ENCODE measurements at places on chromosomes 5 and 9. TPM values are rescaled to one million over a fixed set of nuclear protein-coding genes. Genes with fewer than 3 reads are reported as not detected.

The TNFAIP8 gene
- 67.3 TPM for polyA plus RNA-seq

The AP3S1 gene
- 47.9 TPM for polyA plus RNA-seq

The PLK2 gene
- polyA plus RNA-seq: 32.2 TPM

- DNase-seq: peak; percentile 63
- H3K27ac ChIP-seq: peak overlapping the region; percentile 66
- H3K27me3 ChIP-seq: no peaks in the 10 kb centered on the region
- peaks cover 76% of the 10 kb centered on the region for H3K4me1 ChIP-seq
- no peaks in the 10 kb centered on the region for H3K36me3 ChIP-seq
- H3K4me3 ChIP-seq: no peak overlapping the region
These were observed 13.6 kb downstream of the UBE2D2 start for GRCh38 chr5:139574641-139575312.

GRCh38 chr5:66652818-66653217 lies 56.6 kb downstream of the MAST4 start:
- no peak overlapping the region for H3K4me3 ChIP-seq
- H3K27me3 ChIP-seq: no peaks in the 10 kb centered on the region
- H3K36me3 ChIP-seq: no peaks in the 10 kb centered on the region
- H3K4me1 ChIP-seq: no peaks in the 10 kb centered on the region
- no peak overlapping the region for H3K27ac ChIP-seq

- H3K27ac ChIP-seq: no peak overlapping the region
- DNase-seq: no peak
- no peaks in the 10 kb centered on the region for H3K4me1 ChIP-seq
- no peaks in the 10 kb centered on the region for H3K36me3 ChIP-seq
- no peaks in the 10 kb centered on the region for H3K27me3 ChIP-seq
These were observed 9.8 kb downstream of the KIF12 start for GRCh38 chr9:114089206-114089840.

DNA sequence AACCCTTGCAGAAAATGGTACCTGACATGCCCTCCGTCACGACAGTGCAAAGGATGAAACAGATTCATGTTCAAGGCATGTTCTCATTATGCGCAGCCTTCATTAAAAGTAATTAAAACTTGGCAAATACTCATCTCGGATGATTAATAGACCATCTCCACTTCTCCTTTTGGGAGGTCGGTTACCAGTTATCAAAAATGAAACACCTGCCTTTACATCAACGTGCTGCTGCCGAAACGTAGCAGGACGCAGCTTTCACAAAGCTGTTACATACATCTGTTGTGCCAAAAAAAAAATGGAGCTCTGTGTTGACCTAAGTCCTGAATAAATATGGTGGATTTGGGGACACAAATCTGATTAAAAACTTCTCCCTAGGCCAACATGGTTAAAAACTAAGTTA lies 75.7 kb downstream of the PTCH1 start:
- H3K27ac ChIP-seq: no peak overlapping the region
- no peak overlapping the region for H3K4me3 ChIP-seq

DNA sequence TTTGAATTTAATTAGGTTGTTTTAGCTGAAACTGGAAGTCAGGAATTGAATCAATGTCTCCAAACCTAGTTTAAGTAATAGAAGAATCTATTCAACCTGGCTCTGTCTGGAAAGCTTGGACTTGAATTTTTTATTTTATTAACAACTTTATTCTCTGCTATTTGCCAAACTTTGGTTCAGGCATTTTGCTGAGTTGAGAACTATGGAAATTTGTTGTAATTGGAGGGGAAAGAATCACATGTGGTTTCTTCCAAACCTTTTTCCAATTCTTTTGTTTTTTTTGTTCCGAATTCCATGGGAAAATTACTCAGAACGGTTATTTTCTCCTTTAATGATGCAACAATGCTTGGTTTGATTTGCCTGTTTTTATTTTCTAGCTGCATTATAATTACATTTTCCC lies 98.2 kb upstream of the RPS23 start:
- no peaks in the 10 kb centered on the region for H3K36me3 ChIP-seq
- no peak overlapping the region for H3K27ac ChIP-seq
- no peak overlapping the region for H3K4me3 ChIP-seq
- no peaks in the 10 kb centered on the region for H3K4me1 ChIP-seq
- H3K27me3 ChIP-seq: no peaks in the 10 kb centered on the region
- DNase-seq: no peak

DNA sequence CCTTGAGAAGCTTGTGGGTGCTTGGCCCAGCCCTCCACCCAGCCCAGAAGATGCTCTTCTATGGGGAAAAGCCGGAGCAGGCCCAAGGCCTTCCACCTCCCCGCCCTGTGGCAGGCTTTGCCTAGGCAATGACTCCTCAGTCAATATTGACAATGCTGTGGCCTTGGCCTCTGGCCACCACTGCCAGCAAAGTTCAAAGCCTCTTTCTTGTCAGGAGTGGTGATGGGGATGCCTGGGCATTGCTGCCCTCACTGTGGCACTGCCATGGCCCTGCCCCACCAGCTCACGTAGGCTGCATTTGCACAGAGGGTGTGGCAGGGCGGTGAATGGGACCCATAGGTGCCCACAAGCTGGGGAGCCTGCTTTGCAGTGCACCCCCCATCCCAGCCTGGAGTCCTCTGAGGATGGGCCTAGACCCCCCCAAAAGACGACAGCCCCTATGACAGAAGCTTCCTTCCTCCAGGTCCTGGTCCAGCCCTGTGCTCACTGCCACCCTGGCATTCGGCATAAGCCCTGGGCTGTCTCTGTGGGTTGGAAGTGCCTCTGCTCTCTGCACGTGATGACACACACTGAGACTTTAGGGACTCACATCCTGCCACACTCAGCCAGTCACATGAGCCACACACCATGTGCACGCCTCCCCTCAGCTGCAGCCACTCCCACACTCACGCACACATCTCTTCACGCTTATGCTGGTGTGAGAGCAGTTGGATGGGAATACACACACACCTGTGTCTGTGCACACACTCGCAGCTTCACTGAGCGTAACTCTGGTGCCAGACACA lies 31.1 kb downstream of the MORN5 start:
- no peaks in the 10 kb centered on the region for H3K36me3 ChIP-seq
- H3K4me3 ChIP-seq: no peak overlapping the region
- no peaks in the 10 kb centered on the region for H3K4me1 ChIP-seq
- DNase-seq: no peak
- H3K27me3 ChIP-seq: no peaks in the 10 kb centered on the region

DNA sequence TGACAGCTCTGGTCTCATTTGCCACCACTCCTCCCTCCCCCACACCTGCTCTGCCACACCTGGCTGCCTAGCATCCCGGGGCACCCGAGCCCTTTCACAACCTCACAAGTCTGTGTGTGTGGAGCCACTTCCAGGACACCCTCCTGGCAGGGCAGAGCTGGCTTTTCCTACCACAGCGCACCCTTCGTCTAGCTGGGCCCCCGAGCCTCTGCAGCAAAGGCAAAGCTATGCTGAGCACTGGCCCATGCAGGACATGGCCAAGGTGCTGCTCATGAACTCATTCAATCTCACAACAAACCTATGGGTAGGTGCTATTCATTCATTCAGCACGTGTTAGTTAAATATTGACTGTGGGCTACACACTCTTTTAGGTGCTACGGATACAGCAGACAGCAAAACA lies 43.4 kb downstream of the DUSP1 start:
- H3K4me3 ChIP-seq: no peak overlapping the region
- DNase-seq: no peak
- no peaks in the 10 kb centered on the region for H3K27me3 ChIP-seq
- H3K4me1 ChIP-seq: no peaks in the 10 kb centered on the region
- H3K27ac ChIP-seq: no peak overlapping the region

DNA sequence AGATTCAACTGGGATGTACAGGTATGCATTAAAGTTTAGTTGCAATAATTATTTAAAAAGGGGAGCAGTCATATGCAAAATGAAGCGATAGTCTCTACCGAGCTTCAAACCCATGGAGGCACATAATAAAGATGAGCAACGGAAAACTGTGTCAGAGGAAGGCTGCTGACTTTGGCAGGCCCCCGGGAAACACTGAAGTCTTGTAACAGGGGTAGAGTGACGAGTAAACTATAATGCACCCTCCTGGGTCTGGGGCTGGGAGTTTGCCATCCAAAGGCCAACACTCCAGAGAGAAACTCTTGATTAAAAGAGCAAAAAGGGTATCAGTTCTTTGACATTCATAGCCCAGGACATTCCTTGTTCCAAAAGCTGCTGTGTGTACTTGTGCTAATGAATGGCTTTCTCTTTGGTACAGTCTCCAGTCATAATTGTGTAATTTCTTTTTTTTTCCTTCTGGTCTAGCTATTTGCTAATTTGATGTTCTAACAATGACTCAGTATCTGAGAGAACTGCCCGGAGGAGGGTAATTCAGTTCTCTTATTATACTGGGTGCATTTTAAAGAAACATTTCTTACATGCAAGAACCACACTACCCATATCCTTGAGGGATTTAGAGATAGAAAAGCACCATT lies 59.2 kb downstream of the TNC start:
- no peak for DNase-seq
- H3K4me3 ChIP-seq: no peak overlapping the region
- no peaks in the 10 kb centered on the region for H3K4me1 ChIP-seq
- H3K27me3 ChIP-seq: peaks cover 18% of the 10 kb centered on the region
- no peak overlapping the region for H3K27ac ChIP-seq

DNA sequence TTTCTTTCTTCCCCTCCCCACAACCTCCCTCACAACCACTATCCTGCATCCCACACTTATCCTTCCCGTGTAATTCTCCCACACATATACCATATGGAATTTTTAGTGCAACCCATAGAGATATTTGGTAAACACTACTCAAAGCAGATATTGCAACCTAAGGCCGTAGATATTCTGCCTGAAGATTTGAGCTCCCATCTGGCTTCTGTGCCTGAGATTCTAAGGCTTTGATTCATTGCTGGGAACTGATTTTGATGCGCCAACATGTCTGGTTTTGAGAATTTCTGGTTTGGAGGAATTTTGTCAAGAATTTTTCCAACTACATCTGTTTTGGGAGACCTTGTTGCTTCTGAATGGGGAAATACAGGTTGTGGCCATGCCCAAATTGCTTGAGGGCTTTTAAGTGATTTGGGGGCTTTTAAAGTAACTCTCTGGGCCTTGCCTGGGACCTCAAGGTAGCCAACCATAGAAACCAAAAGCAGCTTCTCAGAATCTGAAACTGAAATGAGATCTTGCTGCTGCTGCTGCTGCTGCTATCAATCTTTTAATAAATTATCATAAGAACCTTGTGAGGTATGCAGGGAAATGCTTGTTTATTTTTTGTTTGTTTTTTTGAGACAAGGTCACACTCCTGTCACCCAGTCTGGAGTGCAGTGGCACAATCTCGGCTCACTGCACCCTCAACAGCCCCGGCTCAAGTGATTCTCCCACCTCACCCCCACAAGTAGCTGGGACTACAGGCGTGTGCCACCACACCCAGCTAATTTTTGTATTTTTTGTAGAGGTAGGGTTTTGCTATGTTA lies 36.2 kb downstream of the PLAC8L1 start:
- no peak overlapping the region for H3K4me3 ChIP-seq
- no peaks in the 10 kb centered on the region for H3K36me3 ChIP-seq
- H3K27ac ChIP-seq: no peak overlapping the region

DNA sequence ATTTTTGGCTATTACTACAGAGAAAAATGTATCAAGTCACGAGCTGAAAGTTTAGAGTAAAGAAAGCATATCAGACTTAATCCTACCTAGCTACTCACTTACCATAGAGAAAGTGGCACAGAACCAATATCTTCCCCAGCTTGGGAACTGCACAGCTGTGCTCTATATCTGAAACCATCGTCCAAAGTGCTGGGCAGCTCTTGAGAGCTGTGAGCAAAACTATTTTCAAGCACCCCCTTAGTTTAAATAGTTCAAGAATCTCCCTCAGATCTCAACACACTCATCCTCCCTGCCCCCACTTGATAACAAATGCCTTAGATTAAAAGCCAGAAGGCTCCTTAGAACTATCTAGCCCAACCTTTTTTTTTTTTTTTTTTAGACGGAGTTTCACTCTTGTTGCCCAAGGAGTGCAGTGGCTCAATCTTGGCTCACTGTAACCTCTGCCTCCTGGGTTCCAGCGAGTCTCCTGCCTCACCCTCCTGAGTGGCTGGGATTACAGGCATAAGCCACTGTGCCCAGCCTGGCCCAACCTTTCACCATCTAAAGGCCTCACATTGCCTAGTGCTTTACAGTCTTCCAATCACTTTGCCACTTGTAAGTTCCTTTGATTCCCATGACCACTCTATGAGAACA lies 94.2 kb upstream of the APC start:
- H3K27ac ChIP-seq: no peak overlapping the region
- no peak overlapping the region for H3K4me3 ChIP-seq
- no peaks in the 10 kb centered on the region for H3K27me3 ChIP-seq
- no peaks in the 10 kb centered on the region for H3K4me1 ChIP-seq
- no peaks in the 10 kb centered on the region for H3K36me3 ChIP-seq
- DNase-seq: no peak

DNA sequence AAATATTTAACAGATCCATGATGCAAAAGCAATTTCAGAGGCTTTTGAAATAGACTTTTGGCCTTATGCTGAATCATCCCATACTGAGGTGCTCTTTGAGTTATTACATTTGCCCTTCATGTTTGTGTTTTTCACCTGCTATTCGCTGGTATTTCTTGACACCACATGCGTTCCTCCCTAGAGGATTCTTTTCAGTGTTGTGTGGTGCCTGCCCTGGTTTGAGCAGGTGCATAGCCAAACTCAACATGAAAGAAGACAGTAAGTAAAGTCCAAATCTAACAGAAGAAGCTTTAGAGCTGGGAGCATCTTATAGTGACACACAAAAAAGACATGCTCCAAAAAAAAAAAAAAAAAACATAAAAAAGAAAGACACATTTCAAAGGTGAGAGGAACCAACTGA lies 796.3 kb downstream of the SEMA5A start:
- no peaks in the 10 kb centered on the region for H3K27me3 ChIP-seq
- no peaks in the 10 kb centered on the region for H3K36me3 ChIP-seq
- no peak overlapping the region for H3K27ac ChIP-seq
- no peaks in the 10 kb centered on the region for H3K4me1 ChIP-seq
- no peak for DNase-seq
- no peak overlapping the region for H3K4me3 ChIP-seq

DNA sequence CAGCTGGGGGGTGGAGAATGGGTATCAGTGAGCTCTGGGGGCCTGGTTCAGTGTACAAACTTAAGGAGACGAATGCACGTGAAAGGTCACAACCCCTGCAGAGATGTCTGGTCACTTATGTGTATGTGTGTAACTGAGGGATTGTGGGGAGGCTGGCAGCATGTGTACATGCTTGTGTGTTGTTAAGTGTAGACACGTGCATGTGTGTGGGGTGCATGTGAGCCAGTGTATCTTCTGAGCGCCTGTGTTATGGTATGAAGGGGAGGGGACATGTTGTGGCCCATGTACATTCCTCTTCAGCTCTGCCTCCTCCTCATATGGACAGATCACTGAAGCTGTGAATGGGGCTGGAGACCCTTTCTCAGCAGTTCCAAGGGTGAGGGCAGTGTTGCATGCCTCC lies 2.0 kb downstream of the TMEM8B start:
- no peaks in the 10 kb centered on the region for H3K36me3 ChIP-seq
- peaks cover 47% of the 10 kb centered on the region for H3K4me1 ChIP-seq
- H3K4me3 ChIP-seq: no peak overlapping the region
- H3K27me3 ChIP-seq: no peaks in the 10 kb centered on the region
- DNase-seq: no peak

GRCh38 chr9:127197861-127198430 lies 66.6 kb upstream of the GARNL3 start:
- no peaks in the 10 kb centered on the region for H3K27me3 ChIP-seq
- H3K4me1 ChIP-seq: no peaks in the 10 kb centered on the region
